ENCODE measurements at places on chromosomes 4 and X.

DNA sequence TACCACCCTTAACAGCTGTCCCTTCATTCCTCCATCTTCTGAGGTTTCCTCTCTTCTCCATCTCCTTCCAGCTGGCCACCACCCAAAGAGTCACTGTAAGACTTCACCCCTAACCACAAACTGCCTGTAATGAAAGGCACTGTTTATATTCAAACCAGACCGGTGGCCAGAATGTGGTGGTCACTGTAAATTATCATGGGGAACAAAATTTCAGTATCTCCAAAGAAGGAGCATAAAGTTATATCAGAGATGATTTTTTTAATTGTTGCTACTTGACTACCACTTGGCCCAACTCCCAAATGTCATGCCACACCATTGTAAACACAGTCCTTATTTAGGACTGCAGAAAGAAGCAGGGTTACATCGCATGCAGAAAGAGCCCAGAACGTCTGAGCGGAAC lies 44.8 kb downstream of the SMARCA1 start:
- no peak for DNase-seq

- DNase-seq = no peak
These were observed 20.2 kb downstream of the SETD7 start for GRCh38 chr4:139535871-139536234.

DNA sequence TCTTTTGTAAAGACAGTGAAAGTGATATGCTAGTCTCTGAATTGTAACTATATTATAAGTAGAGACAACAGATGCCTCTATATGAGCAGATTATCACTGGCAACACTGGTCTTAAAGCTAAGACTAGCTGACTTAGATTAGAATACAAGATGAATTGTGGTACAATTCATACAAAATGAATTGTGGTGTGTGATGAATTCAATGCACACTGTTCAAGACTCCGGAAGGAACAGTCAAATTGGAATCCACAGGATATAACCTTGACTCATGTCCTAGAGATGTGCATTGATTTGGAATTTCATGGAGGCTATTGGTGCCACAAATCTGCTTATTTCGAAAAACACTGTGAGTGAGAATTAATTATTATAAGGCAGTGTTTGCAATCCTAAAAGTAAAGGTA lies 701.8 kb downstream of the PCDH7 start:
- DNase-seq = no peak

- DNase-seq = no peak
These were observed 70.2 kb upstream of the NOCT start for GRCh38 chr4:138945401-138945800.

DNA sequence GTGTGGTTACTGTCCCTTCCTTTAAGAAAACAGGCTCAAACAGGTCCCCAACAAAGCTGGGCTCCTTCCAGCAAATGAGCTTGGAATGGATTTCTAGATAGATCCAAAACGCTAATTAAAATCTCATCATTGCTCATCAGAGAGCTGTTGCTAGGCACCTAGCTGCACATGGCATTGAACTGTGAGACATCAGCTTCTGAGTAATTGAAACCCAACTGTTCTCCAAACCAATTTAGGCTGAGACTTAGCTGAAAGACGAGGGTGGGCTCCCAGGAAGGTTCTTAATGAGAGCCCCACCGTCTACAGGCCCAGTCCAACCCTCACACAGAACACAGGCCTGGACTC lies 59.1 kb downstream of the FAM184B start:
- DNase-seq = no peak

DNA sequence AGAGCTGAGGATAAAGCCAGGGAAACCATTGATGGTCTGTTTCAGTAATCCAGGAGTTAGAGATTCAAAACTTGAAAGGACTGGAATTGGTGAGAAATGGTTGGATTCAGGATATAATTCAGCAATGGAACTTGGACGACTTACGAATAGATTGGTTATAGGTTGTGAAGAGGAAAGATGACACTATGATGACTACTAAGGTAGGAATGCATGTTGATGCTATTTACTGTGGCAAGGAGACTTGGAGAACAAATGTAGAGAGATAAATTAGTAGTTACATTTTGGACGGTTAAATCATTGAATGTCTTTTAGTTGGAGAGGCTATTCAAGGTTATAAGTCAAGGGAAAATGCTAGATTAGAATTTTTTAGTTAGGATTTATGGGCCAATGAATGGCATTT lies 365.4 kb upstream of the TECRL start:
- no peak for DNase-seq

DNA sequence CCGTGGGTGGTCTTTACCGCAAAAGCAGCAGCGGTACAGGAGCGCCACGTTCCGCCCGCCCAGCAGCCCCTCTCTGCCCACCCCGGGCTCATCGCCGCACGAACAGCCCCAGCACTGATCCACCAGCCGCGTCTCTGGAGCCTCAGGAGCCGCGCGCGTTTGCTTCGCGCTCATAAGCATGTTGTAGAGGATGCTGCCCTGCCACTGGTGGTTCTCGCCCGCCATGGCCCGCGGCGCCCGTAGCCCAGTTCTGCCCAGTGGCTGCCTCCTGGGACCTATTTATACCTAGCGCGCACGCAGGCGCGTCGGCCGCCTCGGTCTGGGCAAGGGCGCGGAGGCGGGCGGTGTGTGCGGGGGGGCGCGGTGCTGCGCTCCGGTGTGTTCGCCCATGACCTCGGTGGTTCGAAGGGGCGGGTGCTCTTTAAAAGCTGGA lies at the start of gene NR0B1:
Gene NR0B1, minus strand, starts transcription at position 252 of the 433 bp plus-strand sequence. Its CDS starts 27 bp downstream, at position 225.
- DNase-seq = no peak

GRCh38 chr4:71602289-71602900 lies 181.5 kb downstream of the GC start:
- no peak for DNase-seq

DNA sequence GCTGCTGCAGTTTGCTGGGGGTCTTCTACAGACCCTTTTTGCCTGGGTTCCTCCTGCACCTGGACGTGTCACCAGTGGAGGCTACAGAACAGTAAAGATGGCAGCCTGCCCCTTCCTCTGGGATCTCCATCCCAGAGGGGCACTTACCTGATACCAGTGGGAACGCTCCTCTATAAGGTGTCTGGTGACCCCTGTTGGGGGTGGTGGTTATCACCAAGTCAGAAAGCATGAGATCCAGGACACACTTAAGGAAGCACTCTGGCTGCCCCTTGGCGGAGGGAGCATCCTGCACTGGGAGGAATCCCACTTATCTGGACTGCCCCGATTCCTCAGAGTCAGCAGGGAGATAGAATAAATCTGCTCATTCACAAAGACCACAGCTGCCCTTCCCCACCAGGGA lies 218.9 kb upstream of the GALNTL6 start:
- no peak for DNase-seq

GRCh38 chrX:85084770-85085393 lies 81.2 kb downstream of the APOOL start:
- DNase-seq = peak; percentile 63

GRCh38 chr4:8920969-8921368 lies 49.3 kb upstream of the HMX1 start:
- peak; percentile 42 for DNase-seq

- DNase-seq = no peak
These were observed 13.3 kb upstream of the DUSP9 start for GRCh38 chrX:153633607-153634180.

- no peak for DNase-seq
These were observed 328.8 kb downstream of the ADAM29 start for GRCh38 chr4:175246941-175247340.

GRCh38 chr4:150533673-150534072 lies 48.3 kb upstream of the MAB21L2 start:
- no peak for DNase-seq

DNA sequence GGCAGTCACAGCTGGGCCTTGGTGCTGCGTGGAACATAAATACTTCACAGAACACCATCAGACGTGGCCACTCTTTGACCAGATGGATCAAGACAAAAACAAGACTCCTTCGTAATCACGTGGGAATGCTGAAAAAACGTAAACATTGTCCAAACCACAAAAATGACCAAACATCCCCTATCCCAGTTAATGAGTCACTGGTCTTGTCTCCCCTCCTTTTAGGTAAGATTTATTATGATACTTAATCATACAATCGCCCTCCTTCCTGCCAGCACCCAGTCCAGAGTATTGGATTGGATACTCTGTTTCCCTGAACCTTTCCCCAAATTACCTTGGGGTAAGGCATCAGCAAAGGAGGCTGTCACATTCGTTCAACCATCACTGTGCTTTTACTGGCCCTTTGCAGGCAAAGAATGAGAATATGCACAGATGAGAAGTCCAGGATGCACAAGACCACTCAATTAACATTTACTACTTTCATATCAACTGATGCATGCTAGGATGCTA lies 601 bp upstream of the TCEANC start:
- DNase-seq = peak; percentile 58

DNA sequence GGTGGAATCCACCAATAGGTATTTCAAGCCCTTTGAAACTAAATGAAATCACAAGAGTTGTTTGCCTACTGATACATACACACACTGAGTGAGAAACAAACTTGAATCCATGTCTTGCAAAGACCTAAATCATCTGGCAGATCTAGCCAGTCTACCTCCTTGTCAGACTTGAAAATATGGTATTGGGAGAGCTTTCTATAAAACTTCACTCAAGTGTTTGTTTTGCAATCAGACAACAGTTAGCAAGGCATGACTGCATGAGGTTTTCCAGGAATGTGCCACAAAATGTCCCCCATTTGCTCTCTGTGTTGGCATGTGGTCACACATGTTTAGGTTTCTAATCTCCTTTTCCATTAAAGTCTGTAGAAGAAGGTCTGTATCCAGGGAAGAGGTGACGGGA lies 52.4 kb downstream of the MAP3K15 start:
- DNase-seq = no peak

DNA sequence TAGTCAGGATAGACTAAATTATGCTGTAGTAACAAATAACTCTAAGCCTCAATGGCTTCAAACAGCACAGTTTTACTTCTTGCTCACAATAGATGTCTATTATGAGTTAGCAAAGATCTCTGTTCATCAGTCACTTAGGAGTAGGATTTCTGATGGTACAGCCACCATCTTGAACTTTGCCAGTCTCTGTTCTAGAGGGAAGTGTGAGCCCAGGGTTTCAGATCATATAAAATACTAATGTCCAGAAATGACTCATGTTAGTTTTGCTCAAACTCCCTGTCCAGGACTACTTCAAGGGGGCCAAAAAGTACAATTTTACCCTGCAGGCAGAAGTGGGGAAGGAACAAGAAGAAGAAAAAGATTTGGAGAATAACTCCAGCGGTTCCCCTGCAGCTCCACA lies 77.1 kb upstream of the LSM6 start:
- DNase-seq = no peak

- DNase-seq = no peak
These were observed 301.1 kb downstream of the FRMPD4 start for GRCh38 chrX:12439416-12439815.

- DNase-seq = no peak
These were observed 280.9 kb upstream of the PRKX start for GRCh38 chrX:3994315-3994714.

DNA sequence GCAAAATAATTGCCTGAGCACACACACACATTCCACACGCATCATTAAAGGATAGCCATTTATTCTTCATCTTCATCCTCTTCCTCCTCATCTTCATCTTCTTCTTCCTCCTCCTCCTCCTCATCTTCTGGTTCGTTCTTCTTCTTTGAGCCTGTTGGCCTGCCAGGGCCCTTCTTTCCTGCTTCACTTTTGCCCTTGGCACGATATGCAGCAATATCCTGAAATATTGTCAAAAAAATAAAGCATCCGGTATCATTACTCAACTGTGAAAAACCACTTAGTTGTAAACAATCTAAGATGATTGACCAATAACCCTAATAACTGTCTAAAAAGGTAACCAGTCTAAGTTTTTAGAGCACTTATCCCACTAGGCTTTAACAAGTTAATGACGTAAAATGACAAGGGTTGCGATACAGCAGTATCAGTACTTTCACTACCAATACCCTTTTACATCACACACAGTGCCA lies 2.1 kb downstream of the HMGB2 start:
- no peak for DNase-seq

DNA sequence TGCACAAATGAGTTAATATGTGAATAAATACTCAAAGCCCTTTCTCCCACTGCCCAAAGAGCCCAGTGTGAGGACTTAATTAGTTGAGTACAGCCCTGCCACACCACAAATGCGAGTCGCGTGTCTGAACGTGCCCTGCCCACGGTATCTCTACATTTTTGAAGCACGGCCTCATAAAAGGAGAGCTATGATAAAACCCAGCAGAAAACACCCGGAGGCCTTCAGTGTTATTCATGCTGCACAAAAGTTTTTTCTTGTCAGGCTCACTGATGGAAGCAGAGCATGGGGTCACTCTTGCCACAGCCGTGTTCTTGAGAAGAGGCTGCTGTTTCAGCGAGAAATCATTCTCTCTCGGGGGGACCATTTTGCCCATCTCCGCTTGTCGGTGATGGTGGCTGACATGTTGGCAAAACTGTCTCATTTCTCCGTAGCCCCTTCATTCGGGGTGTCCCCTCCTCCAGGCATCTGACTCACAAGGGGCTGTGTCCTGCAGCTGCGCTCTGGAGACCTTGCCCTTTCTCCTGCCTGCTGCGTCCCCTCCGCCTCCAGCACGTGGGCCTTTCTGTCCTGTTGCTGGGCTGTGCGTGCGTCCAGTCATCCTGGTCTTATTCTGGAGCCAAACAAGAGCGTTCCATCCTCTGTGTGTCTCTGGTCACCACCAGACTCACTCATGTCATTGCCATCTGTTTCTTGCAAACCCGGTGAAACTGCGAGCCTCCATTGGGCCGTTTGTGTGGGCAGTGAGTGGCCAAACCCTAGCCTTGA lies 88.8 kb downstream of the SORCS2 start:
- no peak for DNase-seq

- DNase-seq = no peak
These were observed 47.7 kb upstream of the FAM9A start for GRCh38 chrX:8848911-8849310.

GRCh38 chrX:42759881-42760280 lies 18.1 kb downstream of the PPP1R2C start:
- DNase-seq = no peak

GRCh38 chr4:169663831-169664230 lies 43.5 kb downstream of the CLCN3 start:
- no peak for DNase-seq

- peak; percentile 80 for DNase-seq
These were observed 712 bp downstream of the STX18 start for GRCh38 chr4:4541040-4541631.

GRCh38 chrX:85379174-85379907 lies at the start of gene POF1B:
TSS of gene POF1B (minus strand) at chrX:85379665. CDS start at chrX:85379454, 211 bp downstream.
- DNase-seq = no peak

DNA sequence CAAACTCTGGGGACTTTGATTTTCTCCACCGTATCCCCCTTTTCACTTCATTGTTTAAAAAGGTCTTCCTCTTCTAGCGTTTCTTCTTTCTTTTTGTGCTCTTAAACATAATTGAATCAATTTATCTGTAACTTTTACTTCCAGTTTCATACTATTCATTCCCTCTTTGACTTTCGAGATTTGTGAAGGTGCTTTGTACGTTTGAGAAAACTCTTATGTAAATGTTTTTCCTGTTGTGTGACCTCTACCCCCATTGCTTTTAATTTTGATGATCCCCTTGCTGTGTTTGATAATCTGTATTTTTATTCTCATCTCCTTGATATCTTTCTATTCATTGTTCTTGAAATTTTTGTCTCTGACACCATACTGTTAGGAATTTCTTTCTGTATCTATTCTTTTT lies 4.8 kb downstream of the USP38 start:
- DNase-seq = no peak

DNA sequence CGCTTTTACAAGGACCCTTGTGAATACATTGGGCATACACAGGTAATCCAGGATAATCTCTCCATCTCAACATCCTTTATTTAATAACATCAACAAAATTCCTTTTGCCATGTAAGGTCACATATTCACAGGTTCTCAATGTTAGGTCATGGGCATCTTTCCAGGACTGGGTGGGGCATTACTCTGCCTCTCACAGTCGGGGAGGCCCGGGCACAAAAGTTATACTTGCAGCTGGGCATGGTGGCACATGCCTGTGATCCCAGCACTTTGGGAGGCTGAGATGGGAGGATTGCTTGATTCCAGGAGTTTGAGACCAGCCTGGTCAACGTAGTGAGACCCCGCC lies 93.7 kb upstream of the AP1S2 start:
- no peak for DNase-seq

Data from activated CD4-positive, alpha-beta T cell treated with anti-CD3 and anti-CD28 coated beads, Interleukin-2, amount 10 ng/mL, durations not matched to agents 24 days and 14 days (primary cell).